ENCODE measurements at places on chromosomes 3 and 15. TPM values are rescaled to one million over a fixed set of nuclear protein-coding genes. Genes with fewer than 3 reads are reported as not detected.

DNA sequence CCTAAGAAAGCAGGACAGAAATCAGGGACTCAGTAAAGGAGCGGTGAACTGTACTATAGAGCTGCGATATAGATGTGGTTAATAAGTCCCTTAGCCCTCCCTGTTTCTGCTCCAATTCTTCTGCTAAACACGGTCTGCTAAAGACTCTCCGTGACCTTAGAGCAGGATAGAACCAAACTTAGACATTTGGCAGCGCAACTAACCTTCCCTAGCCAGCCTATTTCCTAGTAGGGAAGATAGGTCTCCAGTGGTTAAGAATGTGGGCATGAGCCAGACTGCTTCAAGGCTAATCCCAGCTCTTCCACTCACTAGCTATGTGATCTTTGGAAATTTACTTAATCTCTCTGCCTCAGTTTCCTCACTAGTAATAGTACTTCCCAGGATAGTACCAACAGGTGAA lies 193.6 kb upstream of the IL12A start:
- H3K27me3 ChIP-seq: no peaks in the 10 kb centered on the region
- DNase-seq: no peak
- no peaks in the 10 kb centered on the region for H3K36me3 ChIP-seq

- peak within 1 kb of the TSS; percentile 99 for H3K27ac ChIP-seq
- DNase-seq: peak; percentile 68
- H3K36me3 ChIP-seq: peaks cover 3% of the 10 kb centered on the region
- peaks cover 83% of the 10 kb centered on the region for H3K4me1 ChIP-seq
These were observed at the start of gene RFTN1 for GRCh38 chr3:16513141-16514020. TSS of gene RFTN1 (minus strand) at chr3:16513699. CDS start at chr3:16493869, 19,830 bp downstream.

DNA sequence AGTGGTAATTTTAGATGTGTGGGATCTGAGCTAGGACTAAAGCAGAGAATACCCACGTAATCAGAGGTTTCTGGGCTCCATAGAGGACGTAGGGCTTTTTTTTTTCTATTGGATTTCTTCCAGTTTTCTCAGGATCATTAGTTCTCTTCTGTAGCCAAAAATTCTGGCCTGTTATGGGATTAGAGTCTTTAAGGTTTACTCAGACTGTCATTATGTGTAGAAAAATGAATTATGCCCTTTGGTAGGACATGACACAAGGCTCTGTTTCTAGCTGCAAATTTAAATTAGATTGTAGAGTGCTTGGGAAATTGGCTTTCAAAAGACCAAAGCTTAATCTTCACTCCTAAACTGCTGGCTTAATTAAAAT lies 1.9 kb downstream of the SETD5 start:
- H3K27ac ChIP-seq: peak overlapping the region; percentile 10
- H3K4me1 ChIP-seq: peaks cover 72% of the 10 kb centered on the region
- no peaks in the 10 kb centered on the region for H3K36me3 ChIP-seq

DNA sequence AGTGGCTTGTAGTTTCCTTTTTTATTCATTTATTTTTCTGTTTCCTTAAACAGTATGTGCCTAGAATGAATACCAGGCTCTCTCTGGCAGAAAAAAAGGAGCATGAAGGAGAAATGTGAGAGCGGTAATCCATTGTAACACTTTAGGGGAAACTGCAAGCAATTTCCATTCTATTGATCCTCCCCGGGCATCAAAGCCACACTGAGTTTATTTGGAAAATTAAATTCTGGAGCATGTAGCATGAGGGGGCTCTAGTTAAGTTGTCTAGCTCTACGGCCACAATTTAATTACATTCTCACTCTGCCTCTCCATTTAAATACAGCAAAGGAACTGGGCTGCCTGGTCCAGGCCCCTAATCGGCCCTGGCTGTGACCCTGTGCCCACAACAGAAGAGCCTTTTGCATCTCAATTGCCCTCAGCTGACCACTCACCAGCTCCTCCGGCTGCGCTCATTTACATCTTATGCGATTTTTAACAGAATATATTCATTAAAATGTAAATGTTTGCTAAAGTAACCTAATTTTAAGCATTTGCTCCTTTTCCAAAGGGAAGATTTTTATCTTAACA lies 72.9 kb downstream of the MEGF11 start:
- DNase-seq: no peak
- H3K36me3 ChIP-seq: no peaks in the 10 kb centered on the region
- H3K4me3 ChIP-seq: no peak overlapping the region
- H3K4me1 ChIP-seq: no peaks in the 10 kb centered on the region

GRCh38 chr3:87354398-87354797 lies 78.0 kb upstream of the POU1F1 start:
- H3K4me3 ChIP-seq: no peak overlapping the region
- no peaks in the 10 kb centered on the region for H3K4me1 ChIP-seq
- H3K27me3 ChIP-seq: no peaks in the 10 kb centered on the region
- H3K36me3 ChIP-seq: no peaks in the 10 kb centered on the region
- H3K27ac ChIP-seq: no peak overlapping the region

DNA sequence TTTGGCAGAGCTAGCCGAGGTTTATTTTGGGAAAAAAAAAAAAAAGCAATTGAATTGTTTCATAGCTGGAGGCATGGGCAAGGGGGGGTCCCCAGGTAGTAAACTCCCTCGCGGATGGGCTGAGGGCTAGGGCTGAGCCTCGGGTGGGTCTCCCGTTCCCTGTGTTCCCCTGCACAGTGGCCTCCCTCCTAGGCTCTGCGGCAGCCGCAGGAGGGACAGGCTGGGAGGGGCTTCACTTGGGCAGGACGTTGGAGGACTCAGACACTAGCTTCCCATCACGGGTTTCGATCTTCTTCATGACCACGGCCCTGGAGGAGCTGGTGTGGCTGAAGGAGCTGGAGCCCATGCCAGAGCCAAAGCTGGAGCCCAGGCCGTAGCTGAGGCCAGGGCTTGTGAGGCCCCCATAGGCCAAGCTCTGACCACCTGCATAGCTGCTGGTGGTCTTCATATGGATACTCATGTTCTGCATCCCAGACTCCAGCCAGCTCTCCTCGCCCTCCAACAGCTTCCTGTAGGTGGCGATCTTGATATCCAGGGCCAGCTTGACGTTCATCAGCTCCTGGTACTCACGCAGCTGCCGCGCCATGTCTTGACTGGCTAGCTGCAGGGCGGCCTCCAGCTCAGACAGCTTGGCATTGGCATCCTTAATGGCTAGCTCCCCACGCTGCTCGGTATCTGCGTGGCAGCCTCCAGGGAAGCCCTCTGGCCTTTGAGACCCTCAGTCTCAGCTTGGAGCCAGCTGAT lies 64.0 kb upstream of the CDAN1 start:
- H3K4me1 ChIP-seq: peaks cover 13% of the 10 kb centered on the region
- DNase-seq: no peak
- H3K27me3 ChIP-seq: no peaks in the 10 kb centered on the region
- peaks cover 11% of the 10 kb centered on the region for H3K36me3 ChIP-seq

The SLC22A13 gene
- not detected for polyA plus RNA-seq

The RASGRF1 gene
- not detected for polyA plus RNA-seq

DNA sequence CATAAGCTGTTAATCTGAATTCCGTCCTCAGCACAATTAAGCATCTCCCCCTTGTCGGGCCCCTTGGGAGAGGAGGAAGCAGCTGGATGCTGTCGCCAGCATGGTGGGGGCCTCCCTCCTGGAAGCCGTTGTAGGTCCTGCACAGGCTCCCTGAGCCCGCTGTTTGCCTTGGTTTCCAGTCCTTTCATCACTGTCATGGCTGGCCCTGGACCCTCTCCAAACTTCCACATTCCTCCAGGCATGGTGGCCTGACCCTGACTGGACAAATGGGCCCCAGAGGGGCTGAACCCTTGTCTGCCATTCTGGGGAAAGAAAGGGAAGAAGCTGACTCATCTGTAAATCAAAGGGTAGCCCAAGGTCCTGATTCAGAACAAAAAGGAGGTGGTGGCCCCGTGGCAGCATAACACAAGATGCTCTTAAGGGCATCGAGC lies 300.5 kb upstream of the LRRFIP2 start:
- DNase-seq: no peak
- no peaks in the 10 kb centered on the region for H3K27me3 ChIP-seq
- H3K4me3 ChIP-seq: no peak overlapping the region
- no peaks in the 10 kb centered on the region for H3K36me3 ChIP-seq

GRCh38 chr3:137347132-137347531 lies 389.3 kb downstream of the IL20RB start:
- no peak for DNase-seq
- no peak overlapping the region for H3K4me3 ChIP-seq
- no peaks in the 10 kb centered on the region for H3K4me1 ChIP-seq
- no peaks in the 10 kb centered on the region for H3K36me3 ChIP-seq
- no peak overlapping the region for H3K27ac ChIP-seq

The PLXNA1 gene
- 0.17 TPM for polyA plus RNA-seq

GRCh38 chr15:99416191-99417188 lies 149.3 kb upstream of the MEF2A start:
- peaks cover 3% of the 10 kb centered on the region for H3K4me1 ChIP-seq
- no peak overlapping the region for H3K27ac ChIP-seq
- H3K36me3 ChIP-seq: no peaks in the 10 kb centered on the region
- no peak for DNase-seq
- no peak overlapping the region for H3K4me3 ChIP-seq
- peaks cover 2% of the 10 kb centered on the region for H3K27me3 ChIP-seq

DNA sequence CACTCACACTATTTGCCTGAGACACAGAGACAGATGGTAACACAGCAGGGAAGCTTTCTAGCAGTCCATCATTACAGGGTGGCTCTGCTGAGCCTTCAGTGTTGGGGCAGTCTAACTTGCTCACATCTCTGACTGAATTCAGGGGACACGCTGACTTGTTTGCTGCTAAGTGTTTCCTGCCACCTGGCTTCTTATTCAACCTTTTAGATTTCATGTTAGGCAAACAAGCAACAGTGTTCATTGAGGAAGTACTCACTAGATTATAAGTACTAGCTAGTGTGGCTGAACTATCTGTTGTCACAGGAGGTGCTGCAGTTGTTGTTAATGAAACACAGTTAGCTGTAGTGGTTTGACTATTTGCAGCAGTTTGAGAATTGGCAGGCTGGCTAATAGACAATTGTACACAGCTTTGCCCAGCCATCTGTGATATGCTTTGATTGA lies 37.3 kb downstream of the USF3 start:
- H3K36me3 ChIP-seq: peaks cover 49% of the 10 kb centered on the region
- H3K27me3 ChIP-seq: no peaks in the 10 kb centered on the region
- peaks cover 6% of the 10 kb centered on the region for H3K4me1 ChIP-seq
- H3K4me3 ChIP-seq: no peak overlapping the region
- DNase-seq: no peak

DNA sequence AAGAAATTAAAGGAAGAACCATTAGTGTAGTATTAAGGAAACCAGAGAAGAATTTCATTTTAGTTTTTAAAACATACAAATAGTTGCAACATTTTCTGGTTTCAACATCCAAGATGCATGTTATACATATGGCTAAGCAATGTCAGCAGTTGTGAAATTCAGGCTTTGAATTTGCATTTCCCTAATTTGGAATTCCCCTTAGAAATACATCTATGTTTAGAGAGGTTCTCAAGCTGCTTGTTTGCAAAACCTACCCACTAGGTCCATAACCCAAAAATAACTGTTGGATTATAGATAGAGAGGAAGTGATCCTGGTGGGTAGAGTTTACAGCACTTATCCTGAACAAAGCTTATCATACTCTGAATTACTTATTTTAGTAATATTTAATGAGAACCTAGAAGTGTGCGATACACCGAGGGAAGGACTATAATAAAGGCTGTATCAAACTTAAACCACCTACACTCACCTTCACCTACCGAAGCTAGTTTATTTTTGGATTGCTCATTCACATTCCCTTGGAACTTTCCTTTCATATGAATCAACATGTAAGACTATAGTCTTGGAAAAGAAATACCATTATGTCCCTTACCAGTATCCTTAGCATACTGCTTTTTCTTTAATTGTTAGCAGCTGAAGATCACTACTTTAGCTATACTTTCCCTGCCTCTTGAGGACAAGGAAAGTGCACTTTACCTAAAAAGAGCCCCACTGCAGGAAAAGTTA lies 60.6 kb downstream of the CHAC1 start:
- H3K4me1 ChIP-seq: no peaks in the 10 kb centered on the region
- no peak overlapping the region for H3K4me3 ChIP-seq
- no peak for DNase-seq
- peak overlapping the region; percentile 19 for H3K27ac ChIP-seq

The ECE2 gene
- not detected for polyA plus RNA-seq

GRCh38 chr3:30804984-30805383 lies 89.5 kb downstream of the GADL1 start:
- no peak overlapping the region for H3K27ac ChIP-seq
- no peak for DNase-seq
- peaks cover 1% of the 10 kb centered on the region for H3K4me1 ChIP-seq
- no peaks in the 10 kb centered on the region for H3K36me3 ChIP-seq
- H3K27me3 ChIP-seq: no peaks in the 10 kb centered on the region

- H3K4me3 ChIP-seq: no peak overlapping the region
- no peak overlapping the region for H3K27ac ChIP-seq
These were observed 1064.3 kb upstream of the EPHA6 start for GRCh38 chr3:95750097-95750496.

DNA sequence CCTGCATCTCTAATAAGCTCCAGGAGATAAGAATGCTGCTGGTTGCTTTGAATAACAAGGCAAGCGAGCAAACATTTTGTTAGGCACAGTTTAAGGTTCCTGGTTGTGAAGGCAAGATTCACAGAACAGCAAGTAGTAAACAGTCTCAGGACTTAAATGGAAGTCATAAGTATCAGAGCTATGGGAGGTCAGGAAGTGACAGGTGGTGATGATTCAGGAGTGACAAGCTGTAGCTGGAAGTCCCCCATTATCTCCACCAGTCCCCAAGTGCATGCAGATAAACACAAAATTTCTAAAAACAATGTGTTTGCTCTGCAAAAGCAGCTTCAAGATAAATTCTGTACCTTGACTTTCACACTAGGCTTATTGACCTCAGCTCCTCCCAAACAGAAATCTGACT lies 3.3 kb downstream of the FETUB start:
- H3K27ac ChIP-seq: no peak overlapping the region
- no peaks in the 10 kb centered on the region for H3K4me1 ChIP-seq
- no peak overlapping the region for H3K4me3 ChIP-seq

The P2RY12 gene
- not detected for polyA plus RNA-seq

DNA sequence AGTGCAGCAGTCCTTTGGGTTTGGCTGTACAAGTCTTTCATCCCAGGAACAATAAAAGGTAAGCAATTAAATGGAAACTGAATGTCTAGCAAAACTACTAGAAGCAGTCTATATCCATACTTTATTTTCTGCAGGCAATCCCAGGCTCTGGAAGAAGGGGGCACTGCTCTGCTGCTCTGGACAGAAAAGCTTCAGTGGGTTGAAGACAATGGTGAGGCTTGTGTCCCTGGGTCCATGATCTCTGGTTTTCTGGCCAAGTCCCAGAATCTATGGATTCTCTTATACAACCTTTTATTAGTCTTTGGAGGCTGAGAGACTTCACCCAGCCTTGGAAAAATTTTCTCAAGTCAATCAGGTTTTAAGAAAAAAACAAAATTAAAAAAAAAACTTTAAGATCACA lies 35.6 kb downstream of the SCAP start:
- no peaks in the 10 kb centered on the region for H3K27me3 ChIP-seq
- no peak overlapping the region for H3K4me3 ChIP-seq
- no peak for DNase-seq
- peaks cover 6% of the 10 kb centered on the region for H3K36me3 ChIP-seq

GRCh38 chr3:193996221-193996620 lies 139.7 kb upstream of the HES1 start:
- peaks cover 2% of the 10 kb centered on the region for H3K27me3 ChIP-seq
- no peak overlapping the region for H3K4me3 ChIP-seq
- no peak overlapping the region for H3K27ac ChIP-seq
- DNase-seq: no peak
- no peaks in the 10 kb centered on the region for H3K36me3 ChIP-seq

Measured in immature natural killer cell (primary cell).